ENCODE measurements at places on chromosomes 12 and 14.

DNA sequence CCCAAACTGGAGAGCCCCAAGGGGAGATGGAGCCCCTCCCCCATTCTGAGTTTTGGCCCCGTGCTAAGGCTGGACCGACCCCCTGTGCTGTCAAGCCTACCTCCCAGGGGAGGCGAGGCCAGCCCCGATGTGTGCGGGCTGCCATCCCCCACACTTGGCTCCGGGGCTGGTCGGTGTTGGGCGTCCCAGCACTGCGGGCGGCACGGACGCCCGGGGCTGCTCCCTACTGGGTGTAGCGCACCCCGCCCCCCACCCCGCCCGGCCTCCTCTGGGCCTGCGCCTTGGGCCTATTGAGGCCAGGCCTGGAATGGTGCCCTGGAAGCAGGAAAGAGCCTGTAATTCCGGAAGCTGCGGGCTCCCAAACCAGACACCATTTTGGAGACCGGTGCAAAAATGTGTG is 2.6 kb downstream of the DCAF4 start:
- no peak for DNase-seq

GRCh38 chr14:68585690-68586089 is 207.2 kb downstream of the ZFP36L1 start:
- DNase-seq = no peak

DNA sequence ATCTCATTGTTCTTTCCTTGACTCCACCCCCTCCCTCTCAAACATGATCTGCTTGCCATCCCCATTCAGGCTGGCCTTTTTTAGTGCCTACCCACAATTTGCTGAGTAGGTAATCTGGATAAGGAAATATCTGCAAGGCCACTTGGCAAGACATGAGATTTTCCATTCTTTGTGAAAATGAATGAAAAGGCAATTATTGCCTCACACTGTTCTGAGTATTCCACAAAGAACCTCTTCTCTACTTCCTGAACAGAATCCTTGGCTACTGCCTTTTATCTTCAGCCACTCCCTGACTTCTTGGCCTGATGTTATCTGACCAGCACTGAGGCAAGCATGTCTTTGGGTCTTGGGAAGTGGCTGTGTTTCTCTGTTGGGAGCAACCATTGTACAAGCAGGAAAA is 263.2 kb upstream of the ATP2B1 start:
- no peak for DNase-seq

DNA sequence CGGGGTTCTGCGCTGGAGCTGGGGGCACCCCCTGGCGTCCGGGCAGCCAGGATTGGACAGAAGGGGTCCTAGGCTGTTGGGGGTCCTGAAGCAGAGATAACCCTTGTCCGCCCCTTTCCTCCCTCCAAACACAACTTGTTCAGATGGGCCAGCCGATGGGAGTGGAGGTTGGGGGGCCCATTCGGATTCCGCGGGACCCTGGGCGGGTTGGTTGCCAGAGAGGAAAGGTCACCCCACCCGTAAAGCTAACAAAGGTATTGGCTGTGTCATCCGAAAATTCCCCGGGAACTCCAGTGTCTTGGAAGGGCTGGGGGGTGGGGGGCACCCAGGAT is 1.3 kb downstream of the FAM222A start:
- DNase-seq = no peak

DNA sequence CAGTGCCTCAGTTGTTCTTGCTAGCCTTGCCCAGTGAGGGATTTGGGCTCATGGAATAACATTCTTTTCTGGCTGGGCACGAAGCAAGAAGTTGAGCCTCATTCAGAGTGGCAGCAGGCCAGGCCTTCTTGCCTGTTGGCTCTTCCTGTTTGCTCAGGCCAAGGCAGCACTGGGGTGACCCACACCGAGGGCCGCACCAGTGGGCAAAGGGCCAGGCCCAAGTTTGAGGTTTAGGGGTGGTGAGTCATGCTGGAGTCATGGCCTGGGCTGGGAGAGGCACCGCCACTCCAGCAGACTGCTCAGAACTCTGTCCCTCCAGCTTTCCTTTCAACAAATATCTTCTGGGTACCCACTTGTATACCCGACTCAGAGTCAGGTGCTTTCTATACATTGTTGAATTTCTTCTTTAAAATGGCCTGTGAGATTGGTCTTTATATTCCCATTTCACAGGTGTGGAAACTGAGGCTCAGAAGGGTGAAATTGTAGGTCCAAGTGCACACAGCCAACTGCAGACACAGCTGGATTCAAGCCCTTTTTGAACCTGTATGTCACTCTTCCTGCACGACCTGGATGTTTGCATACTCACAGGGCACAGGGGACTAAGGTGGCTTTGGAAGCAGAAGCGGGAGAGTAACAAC is 279.4 kb downstream of the FOXN3 start:
- DNase-seq = no peak

DNA sequence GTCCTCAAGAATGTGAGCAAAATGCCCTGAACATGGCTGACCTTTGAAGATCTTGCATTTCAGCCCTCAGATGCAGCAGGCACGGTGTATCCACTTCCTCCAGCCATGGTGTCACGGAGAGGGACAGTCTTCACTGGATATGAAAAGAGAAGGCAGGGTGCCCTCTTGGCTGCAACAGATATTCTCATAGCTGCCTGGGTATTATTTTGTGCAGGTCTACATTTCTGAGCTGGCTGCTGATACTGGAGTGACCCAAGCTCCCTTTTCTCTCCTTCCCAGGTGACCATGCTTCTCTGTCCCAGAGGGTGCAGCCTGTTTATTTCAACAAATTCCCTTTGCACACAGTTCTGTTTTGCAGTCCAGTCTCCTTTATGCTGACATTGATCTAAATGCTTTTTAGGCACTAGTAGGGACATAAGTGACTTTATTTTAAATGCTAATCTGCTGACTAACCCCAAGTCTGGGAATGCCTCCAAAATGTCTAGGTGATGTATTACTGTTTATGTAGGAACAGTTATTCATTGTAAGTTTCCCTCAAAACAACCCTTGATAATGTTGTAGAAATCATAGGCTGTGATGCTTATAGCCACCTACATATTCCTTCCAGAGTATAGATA is 17.4 kb upstream of the PYGL start:
- DNase-seq = no peak

- DNase-seq = no peak
These were observed 7.8 kb upstream of the KRT72 start for GRCh38 chr12:52608826-52609630.

DNA sequence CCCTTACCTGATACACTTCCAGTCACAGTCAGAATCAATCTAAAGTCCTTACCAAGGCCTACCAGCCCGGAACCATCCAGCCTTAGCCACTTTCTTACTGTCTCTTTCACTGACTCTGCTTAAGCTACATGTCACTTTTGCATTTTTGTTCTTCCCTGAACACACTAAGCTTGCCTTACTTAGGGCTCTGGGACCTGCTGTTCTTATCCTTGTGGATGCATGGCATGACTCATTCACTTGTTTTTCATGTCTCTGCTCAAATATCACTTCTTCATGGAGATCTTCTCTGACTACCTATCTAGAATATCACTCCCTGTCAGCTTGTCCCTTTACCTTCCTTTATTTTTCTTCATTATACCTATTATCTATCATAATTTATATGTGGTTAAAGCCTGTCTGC is 65.6 kb upstream of the ZDHHC17 start:
- DNase-seq = no peak

- DNase-seq = no peak
These were observed 126.7 kb downstream of the ESRRB start for GRCh38 chr14:76502638-76503037.

GRCh38 chr12:18461758-18462157 is 200.4 kb downstream of the PIK3C2G start:
- no peak for DNase-seq

GRCh38 chr14:103453791-103454190 is 68.6 kb downstream of the MARK3 start:
- no peak for DNase-seq

- DNase-seq = no peak
These were observed 143.8 kb downstream of the MED13L start for GRCh38 chr12:116133636-116134214.

GRCh38 chr12:12791756-12792369 is 6.4 kb downstream of the APOLD1 start:
- no peak for DNase-seq

- DNase-seq = no peak
These were observed 9.6 kb downstream of the ARF3 start for GRCh38 chr12:48947727-48948126.

GRCh38 chr14:68569970-68570409 is 222.9 kb downstream of the ZFP36L1 start:
- no peak for DNase-seq

GRCh38 chr12:18462442-18462841 is 201.1 kb downstream of the PIK3C2G start:
- no peak for DNase-seq

DNA sequence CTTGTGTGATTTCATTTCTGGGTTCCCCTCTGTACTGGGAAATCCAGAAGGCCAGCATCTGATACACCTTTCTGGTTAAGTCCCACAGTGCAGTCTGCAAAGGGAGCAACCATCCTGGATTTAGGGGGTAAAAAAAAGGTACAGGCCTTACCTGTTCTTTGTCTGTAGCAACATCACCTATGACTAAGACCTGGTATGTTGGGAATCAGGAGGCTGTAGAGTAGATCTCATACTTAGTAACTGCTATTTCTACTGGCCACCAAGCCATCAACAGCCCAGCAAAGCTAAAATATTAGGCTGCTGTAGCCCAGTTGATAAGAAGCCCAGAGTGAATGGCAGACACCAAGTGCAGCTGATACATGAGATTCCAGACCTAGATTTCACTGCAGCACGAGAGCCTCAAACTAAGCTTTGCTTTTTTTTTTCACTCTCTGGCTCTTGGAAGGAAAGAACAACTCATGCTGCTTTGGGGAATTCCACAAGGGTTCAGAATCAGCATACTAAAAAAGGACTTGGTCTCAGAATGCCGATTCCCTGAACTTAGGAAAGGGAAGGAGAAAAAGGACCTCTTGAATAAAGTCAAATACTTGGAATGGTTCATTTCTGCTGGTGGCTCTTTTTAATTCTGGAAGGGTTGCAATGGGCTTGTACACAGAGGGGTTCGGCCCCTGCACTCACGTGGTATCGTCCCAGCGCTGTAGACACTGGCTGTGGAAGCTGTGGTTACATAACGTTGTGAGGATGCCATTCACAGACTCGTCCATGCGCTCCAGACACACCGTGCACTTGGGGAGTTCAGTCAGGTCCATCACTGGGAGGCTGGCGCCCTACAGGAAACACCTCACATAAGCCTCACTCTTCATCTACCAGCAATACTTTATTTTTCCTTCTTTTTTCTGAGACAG is 20.5 kb downstream of the BRAP start:
- DNase-seq = no peak

- DNase-seq = no peak
These were observed 17.6 kb upstream of the SLC16A7 start for GRCh38 chr12:59578254-59578653.

- DNase-seq = no peak
These were observed 36.5 kb upstream of the SFSWAP start for GRCh38 chr12:131674373-131674772.

- DNase-seq = no peak
These were observed 10.7 kb downstream of the FOXN3 start for GRCh38 chr14:89406361-89406760.

DNA sequence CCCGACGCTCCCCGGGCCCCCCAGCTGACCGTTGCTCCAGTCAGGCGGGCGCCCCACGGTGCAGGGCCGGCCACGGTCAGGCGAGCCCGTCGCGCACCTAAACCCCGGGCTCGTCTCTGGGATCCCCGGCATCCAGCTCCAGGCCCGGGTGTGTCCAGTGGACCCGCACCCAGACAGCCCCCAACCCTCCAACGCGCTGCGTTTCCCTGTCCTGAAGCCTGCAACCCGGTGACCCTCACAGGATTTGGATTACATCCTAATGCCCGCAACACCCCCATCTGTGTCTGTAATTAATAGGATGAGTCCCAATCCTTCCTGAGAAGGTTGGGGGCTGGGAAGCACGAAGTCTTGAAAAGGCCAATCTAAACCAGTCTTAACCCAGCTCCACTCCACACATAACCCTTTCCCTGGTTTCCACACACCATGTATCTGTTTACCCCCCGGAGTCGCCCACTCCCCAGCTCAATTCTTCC is 10.4 kb downstream of the CPNE6 start:
- DNase-seq = no peak

DNA sequence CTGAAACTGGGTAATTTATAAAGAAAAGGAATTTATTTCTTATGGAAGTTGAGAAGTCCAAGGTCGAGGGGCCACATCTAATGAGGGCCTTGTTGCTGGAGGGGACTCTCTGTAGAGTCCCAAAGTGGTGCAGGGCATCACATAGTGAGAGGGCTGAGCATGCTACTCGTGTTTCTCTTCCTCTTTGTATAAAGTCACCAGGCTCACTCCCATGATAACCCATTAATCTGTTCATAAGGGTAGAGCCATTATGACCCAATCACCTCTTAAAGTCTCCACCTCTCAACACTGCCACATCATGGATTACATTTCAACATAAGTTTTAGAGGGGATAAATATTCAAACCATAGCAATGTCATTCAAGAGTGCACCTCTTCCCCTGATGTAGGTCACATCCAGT is 79.1 kb upstream of the ATP2B1 start:
- no peak for DNase-seq

DNA sequence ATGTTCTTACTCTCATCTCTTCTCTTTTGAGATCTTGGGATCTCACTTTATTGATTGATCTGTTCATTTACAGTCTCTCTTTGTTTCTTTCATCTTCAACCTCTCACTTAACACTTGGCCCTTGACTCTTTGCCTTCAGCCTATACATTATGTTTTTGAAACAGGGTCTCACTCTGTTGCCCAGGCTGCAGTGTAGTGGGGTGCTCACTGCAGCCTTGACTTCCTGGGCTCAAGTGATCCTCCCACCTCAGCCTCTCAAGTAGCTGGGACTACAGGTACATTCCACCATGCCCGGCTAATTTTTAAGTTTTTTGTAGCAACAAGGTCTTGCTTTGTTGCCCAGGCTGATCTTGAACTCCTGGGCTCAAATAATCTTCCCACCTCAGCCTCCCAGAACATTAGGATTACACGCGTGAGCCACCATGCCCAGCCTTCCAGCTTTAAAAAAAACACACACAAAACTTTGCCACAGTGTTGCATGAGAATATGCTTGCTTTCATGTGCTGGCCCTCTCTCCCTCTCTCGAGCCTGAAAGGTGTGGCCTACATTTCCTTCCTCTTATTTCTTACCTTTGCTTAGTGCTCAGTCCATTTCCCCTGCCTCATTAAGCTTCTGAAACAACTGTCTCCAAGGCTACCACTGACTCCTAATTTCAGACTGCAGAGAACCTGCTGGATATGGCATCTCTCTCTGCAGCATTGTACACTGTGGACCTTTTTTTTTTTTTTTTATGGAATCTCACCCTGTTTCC is 9.9 kb downstream of the DIP2B start:
- no peak for DNase-seq

DNA sequence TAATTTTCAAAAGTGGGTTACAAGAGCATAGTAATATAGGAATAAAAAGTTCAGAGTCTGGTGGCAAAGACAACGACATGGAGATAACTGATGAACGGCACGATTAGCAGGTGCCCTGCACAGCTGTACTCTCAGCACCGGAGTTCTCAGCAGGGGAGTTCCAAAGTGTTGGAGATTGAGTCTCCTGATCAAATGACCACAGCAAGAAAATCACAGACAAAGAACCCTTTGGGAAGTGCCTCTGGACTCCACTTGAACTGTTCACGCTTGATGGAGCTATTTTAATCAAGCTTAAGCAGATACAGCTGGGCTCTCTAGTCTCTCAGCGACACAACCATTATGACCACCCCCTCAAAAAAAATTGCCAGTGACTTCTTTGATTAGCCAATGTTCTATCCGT is 153.1 kb downstream of the ALG10B start:
- DNase-seq = no peak

GRCh38 chr12:110355073-110355472 is 48.4 kb downstream of the ANAPC7 start:
- no peak for DNase-seq

Data from stimulated activated CD8-positive, alpha-beta memory T cell treated with anti-CD3 and anti-CD28 coated beads, Interleukin-12 subunit alpha, Interleukin-12 subunit beta, amount 100 ng/mL, for 4 hours (primary cell).